ENCODE measurements at places on chromosomes 12 and 14.

- DNase-seq: no peak
Observed at GRCh38 chr12:57781244-57781643, 1.3 kb upstream of the TSFM start.

- DNase-seq: no peak
Observed at GRCh38 chr12:120140603-120141002, 24.1 kb upstream of the RAB35 start.

DNA sequence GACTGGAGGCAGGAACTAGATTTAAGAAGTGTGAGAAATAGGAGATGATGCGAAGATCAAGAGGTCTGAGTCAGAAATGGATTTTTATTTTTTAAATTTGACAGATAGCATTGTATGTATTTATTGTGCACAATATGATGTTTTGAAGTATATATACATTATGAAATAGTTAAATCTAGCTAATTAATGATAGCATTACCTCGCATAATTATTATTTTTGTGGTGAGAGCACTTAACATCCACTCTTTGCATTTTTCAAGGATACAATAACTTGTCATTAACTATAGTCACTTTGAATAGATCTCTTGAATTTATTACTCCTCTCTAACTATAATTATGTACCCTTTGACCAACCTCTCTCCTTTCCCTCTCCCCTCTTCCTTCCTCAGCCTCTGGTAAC, 3.7 kb downstream of the SMOC1 start:
- no peak for DNase-seq

DNA sequence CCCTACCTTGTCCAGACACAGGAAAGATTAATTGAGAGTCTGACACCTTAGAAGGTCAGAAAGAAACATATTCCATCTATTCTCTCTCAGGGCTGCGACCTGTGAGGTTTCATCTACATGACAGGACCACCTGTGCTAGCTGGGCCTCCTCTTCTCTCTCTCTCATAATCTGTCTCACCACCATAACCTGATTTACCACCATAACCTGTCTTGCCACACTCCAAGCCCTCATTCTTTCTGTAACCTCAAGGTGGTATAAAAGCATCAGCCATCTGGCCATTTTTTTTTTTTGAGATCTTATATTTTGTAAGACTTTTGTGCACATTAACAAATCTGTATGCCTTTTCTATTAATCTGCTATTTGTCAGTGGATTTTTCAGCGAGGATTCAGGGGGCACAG, 75.5 kb downstream of the ACADS start:
- no peak for DNase-seq

DNA sequence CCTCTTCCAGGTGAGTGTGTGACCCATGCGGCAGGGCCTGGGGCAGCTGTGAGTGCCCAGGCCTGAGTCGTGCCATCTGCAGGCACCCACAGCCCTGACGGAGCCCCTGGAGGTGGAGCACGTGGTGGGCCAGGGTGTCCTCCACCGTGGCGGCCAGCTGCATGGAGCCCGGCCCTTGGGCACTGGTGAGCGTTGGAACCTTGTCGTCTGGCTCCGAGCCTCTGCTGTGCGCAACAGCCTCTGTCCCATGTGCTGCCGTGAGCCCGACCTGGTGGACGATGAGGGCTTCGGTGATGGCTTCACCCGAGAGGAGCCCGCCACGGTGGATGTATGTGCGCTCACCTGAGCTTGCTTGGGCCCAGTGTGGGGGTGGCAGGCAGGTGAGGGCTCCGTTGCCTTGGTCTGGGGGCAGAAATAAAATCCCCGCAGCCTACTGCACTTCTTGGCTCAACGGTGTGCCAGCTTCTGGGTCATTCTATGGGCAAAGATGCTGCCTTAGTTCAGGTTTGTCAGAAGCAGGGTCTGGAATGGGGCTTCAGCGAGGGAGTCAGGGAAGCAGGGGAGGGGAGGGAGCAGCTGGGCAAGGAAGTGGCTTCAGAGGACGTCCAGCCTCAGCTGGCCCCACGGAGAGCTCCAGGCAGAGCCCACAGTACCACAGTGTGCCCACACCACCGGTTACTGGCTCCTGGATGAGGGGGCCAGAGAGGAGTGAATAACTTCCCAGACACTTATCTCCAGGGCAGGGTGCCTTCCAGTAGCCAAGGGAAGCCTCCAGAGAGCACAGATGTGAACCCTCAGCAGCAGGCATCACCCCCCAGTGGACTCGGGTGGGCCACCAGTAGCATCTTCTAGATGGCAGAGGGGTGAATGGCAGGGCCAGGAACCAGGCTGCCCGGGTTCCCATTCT, 1.2 kb upstream of the ARL6IP4 start:
- DNase-seq: no peak

DNA sequence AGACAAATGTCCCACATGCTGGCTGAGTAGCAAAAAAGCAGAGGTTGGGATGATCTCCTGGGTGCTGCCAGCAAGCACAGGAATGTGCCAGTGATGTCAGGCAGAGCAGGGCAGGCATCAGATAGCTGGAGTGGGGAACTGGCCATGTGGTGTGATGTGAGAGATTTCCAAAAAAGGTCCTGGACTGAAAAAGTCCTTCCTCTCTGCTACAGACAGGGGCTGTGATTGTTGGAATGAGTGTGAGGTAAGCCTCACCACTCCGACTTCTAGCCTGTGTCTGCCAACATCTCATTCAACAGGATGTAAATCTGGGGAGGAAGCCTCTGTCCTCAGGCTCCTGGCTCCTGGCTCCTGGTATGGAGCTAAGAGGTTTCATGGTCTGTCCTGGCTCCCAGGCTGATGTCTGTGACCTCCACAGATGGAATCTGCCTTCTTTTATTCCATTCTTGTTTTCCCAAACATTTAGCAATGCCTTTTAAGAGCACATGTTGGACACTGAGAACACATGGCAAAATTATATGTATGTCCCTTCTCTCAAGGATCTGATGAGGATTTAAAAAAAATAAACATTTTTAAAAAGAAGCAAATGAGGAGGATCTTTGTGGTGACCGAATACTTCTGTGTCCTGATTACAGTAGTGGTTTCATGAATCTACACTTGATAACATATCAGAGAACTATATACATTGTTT, 50.1 kb upstream of the STK38L start:
- peak; percentile 96 for DNase-seq

DNA sequence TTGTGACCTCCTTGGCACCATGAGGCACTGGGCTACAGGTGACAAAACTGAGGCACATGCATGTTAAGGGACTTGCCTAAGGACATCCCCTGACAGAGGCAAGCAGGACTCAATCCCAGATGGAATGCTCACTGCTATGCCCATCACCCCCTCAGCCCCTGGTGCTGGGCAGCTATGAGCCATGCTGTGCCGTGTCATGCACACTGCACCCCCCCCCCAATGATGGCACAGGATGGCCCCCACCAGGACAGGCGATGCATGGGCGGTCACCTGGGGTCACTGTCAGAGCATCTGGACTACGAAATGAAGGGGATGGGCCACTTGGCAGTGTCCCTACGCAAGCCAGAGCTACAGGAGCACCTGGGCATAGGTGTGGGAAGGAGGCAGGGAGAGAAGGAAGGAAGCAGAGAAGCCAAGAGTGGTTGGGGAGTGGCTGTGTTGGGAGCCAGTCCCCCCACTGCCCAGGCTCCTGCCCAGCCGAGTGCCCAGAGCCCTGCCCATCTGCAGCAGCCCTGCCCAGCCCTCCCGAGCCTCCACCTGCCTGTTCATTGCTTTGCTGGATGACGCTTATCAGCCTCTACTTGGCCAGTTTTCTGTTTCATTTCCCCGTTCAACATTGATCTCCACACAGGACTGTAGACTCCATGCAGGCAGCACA, 84.9 kb upstream of the DIO3 start:
- DNase-seq: no peak

DNA sequence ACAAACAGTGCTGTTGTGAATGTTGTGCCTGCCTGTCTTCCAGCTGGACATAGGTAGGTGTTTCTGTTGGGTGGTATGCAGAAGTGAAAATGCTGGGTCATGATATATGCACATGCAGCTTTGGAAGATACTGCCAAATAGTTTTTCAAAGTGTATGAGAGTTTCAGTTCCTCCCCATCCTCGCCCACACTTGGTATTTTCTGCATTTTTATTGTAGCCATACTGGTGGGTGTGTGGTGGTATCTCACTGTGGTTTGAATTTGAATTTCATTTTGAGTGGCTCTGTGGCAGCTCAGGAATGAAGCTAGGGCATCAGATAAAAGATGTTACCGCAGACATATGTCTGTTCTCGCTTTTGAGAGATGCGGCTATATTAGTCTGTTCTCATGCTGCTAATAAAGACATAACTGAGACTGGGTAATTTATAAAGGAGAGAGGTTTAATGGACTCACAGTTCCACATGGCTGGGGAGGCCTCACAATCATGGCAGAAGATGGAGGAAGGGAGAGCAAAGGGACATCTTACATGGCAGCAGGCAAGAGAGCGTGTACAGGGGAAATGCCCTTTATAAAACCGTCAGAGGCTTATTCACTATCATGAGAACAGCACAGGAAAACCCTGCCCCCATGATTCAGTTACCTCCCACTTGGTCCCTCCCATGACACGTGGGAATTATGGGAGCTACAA, 183.1 kb downstream of the CAND1 start:
- no peak for DNase-seq

- DNase-seq: no peak
Observed at GRCh38 chr12:125824276-125824675, 759.0 kb downstream of the AACS start.

DNA sequence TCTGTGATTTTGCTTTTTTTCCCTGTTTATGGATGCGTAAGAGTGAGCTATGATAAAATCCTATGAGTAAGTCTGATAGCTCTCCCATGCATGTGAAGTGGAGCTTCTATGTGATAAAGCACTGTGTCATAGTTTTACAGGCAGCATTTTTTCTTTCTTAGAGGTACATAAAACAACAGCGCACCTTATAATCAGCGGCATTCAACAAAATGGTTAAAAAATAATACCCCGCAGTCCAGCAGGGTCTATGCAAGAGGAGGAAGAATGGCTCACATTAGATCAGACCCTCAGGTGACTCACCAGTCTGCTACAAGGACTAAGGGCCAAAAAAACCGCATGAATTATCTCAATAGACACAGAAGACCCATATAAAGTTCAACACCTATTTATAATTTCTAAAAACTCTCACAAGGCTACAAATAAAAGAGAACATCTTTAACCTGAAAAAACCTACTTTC, 33.0 kb upstream of the TMEM179 start:
- no peak for DNase-seq

DNA sequence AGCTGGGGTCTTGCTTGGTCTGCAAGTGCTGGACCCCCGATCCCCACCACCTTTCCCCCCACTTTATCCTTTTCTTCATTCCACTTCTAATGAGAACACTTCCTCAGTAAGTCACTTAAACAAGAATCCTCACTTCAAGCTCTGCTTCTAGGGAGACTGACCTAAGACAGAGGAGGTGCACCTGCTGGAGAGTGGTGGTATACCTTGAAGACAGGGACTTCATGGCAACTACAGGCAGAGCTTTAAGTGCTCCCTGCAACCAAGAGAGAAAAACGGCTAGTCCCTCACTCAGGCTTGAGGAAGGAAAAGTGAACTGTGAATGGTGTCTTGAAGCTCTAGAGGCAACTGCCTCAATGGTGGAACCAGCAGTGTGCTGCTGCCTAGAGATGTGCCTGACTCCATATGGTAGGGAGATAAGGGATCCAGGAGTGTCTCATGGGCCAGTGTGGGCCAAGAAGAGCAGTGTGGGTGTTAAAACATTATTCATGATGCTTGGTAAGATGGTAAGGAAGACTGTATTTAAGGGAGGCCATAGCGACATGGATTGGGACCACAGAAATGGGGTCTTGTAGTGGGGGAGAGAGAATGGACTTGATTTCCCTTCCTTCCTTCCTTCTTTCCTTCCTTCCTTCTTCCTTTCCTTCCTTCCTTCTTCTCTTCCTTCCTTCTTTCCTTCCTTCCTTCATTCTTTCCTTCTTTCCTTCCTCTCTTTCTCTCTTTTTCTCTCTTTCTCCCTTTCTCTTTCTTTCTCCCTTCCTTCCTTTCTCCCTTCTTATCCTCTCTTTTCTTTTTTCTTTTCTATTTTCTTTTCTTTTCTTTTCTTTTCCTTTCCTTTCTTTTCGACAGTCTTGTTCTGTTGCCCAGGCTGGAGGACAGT, 96.2 kb upstream of the NAP1L1 start:
- DNase-seq: no peak

DNA sequence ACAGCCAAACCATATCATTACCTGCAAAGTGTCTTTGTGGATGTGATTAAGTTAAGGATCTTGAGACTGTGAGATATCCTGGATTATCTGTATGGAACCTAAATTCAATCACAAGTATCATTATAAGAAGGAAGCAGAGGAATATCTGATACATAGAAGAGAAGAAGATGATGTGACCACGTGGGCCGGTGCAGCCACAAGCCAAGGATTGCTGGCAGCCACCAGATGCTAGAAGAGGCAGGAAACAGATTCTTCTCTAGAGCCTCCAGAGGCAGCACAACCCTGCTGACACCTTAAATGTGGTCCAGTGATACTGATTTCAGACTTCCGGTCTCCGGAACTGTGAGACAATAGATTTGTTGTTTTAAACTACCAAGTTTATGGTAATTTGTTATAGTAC, 6.1 kb upstream of the IFI27L2 start:
- no peak for DNase-seq

DNA sequence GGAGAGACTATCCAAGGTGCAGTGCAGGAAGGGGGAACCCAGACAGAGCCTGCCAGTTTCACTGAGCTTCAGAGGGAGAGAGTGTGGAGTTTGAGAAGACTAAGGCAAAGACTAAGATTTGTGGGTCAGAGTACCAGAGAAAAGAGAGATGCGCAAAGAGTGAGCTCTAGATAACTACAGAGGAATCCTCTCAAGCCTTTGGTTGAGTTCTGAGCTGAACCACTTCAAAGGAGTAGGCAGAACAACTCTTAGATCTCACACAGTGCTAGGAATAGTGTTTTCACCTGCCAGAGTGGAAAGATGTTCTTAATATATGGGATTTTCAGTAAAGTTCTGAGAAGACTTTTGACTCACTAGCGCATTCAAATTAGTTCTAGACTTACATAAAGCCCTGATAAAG, 10.7 kb upstream of the M6PR start:
- no peak for DNase-seq

GRCh38 chr12:128361400-128361995, 94.5 kb downstream of the TMEM132C start:
- DNase-seq: no peak

DNA sequence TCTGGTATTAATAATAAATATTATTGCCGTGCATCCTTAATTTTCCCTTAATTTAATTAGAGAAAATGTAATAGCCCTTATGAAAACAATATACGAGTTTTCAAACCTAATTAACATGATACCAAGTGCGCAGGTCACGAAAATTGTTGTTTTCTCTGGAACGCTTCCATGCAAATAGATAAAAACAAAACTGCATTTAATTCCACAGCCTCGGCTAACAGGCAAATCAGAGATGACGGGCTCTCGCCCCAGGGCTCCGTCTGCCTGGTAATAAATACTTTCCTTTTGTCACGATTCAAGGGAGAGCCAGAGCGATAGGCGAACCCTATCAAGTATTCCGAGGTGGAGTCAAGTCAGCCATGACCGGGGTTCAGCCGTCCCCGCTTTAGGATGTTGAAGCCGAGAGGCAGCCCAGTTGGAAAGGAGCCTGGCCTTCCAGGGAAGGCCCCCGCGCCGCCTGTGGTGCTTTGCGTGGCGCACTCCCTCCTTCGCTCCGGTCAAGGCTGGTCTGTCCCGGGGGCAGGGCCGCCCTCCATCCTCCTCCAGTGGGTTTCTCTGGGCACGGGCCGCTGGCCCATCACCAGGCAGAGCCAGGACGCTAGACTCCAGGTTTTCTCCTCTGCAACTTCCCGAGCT, 137.8 kb upstream of the GSC start:
- peak; percentile 33 for DNase-seq
